ENCODE measurements at places on chromosomes 1 and 21.

- DNase-seq, result no peak
Observed at GRCh38 chr1:51482881-51483280, 36.2 kb downstream of the EPS15 start.

DNA sequence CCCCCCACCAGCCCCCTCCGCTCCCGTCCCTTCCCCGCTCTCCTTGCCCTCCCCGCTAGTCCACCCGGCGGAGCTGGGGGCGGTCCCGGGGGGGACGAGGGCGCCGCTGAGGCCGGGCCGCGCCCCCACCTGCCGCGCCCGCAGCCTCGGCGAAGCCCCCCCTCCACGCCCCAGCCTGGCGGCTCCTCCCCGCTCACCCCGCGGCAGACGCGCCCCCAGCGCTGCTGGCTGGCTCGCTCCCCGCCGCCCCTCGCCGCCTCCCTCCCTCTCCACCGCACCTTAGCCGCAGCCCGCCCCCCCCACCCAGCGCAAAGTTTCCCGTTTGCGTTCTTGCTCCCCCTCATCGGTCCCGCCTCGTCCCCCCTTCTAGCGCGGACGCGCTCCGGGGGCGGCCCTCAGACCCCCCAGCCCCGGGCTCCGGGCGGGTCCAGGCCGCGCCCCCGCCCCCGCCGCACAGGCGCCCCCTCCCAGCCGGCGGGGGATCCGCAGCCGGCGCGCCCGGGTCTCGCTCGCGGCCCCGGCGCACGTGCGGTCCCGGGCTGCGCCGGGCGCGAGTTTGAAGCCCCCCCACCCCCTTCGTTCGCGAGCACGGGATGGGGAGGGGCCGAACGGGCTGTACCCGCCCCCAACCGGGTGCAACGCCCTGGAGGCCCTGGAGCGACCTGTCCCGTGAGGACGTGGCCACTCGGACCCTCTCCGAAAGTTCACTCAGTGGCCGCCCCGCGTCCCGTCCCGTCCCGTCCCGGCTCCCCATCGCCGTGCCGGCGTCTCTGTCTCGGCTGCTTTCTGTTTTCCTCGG, 623 bp downstream of the PTPRF start:
- DNase-seq, result no peak

- DNase-seq, result no peak
Observed at GRCh38 chr1:28341591-28341990, 12.8 kb downstream of the MED18 start.

DNA sequence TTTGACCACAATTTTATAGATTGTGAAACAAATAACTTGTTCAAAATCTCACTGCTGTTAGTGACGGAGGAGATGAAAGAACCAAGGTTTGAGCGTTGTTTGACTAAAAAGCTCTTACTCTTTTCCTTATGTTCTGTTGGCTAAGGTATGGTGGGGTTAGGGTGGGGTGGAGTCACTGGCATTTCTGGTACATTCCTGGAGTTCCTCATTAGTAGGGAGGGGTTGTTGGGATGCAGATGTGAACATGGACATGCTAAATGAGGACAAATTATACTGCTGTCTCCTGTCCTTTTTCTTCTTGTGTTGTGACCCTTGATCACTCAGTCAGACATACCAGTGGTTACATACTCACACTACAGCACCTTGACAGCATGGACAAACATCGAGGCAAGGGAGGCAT, 26.2 kb upstream of the CD1D start:
- DNase-seq, result no peak

GRCh38 chr1:111756124-111756513, 418 bp downstream of the DDX20 start:
- no peak for DNase-seq

GRCh38 chr1:119660253-119661083, 12.4 kb upstream of the ZNF697 start:
- DNase-seq, result no peak

Measured in CD4-positive, alpha-beta T cell treated with Interleukin-2 at 100 ng/mL for 4 hours (primary cell).